ENCODE measurements at places on chromosomes 3 and 15. TPM values are rescaled to one million over a fixed set of nuclear protein-coding genes. Genes with fewer than 3 reads are reported as not detected.

- no peak for DNase-seq
Measured at GRCh38 chr15:77907824-77908751, 169.4 kb downstream of the TBC1D2B start.

- DNase-seq, result no peak
Measured at GRCh38 chr15:63301088-63301487, 23.7 kb downstream of the APH1B start.

DNA sequence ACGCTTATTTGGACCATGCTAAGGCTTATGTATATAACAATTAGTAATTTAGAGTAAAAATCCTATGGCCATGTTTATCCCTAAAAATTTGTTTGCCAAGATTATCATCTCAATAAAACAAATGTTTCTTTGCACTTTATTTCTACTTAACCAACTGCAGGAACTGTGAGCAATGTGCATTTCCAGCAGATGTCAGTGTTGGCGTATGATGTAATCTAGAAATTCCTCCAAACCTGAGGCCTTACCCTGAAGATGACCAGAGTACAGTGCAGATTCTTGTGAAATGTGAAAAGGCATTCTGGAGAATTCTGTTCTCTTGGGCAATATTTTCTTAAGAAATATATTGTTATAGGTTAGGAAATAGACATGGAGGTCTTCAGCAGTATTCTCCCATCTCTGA, 205.9 kb downstream of the MBNL1 start:
- no peak for DNase-seq

GRCh38 chr15:96504371-96504770, 173.9 kb downstream of the NR2F2 start:
- no peak for DNase-seq

GRCh38 chr3:16377196-16377595, 112.2 kb downstream of the OXNAD1 start:
- no peak for DNase-seq

- DNase-seq, result no peak
Measured at GRCh38 chr3:42247576-42248027, 18.4 kb downstream of the CCK start.

DNA sequence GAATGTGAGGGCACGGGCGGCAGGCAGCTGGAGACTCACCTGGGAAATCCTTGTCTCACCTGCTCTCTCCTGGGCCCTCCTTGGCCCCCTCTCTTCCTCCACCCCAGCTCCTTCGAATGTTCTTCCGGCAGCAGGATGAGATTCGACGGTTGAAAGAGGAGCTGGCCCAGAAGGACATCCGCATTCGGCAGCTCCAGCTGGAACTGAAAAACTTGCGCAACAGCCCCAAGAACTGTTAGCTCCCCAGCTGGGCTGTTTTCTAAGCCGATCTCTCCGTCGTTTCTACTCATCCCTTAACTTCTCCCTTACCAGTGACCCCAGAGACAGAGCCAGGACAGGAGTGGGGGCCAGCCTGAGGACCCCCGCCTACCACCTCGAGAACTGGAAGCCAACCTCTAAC, 95.0 kb downstream of the ANP32A start:
- DNase-seq, result peak; percentile 80

- DNase-seq, result no peak
Measured at GRCh38 chr3:113802795-113803455, 35.7 kb upstream of the GRAMD1C start.

GRCh38 chr15:45606841-45607240, 19.7 kb downstream of the BLOC1S6 start:
- no peak for DNase-seq

DNA sequence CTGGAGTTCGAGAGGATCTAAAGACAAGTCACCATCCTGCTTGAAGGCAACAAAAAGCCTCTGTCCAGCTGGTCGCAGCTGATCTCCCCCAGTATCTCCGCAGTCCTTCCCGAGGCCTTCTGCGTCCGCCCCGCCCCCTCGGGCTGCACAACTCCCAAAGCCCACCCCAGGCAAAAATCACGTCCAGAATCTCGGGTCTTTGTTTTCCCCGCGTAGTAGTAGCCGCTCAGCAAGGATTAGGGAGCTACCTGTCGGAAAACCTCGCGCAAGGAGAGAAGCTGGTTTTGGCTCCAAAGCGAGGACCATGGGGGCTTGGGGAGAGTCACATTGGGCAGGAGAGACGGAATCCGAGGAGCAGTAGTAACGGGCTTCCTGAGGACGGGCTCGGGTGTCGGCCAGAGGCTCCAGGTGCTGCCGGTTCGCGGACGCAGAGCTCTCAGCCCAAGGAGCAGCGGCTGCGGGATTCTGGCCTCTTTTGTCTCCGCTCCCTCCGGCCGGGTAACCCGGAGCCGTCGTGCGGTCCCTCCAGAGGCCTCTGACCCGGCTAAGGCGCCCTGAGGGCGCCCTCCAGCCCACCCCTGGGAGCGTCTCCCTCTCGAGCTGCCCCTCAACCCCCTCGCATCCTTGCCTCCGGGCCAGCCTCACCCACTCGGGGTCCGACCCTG, 401 bp downstream of the ZSCAN29 start:
- peak; percentile 28 for DNase-seq

DNA sequence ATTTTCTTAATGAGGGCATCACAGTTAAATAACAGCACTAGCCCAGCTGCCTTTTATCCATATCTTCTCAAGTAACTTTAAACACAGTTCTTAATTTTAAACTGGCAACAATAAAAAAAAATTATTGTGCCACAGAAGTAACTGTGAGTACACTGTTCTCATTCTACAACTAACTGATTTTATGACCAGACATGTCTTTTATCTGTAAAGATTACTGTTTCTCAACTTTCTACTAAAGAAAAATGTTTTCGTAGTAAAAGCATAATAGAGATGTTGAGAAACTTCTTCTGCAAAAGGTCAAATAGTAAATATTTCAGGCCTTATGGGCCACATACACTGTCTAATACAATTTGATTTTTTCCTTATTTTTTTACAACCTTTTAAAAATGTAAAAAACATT, 32.0 kb downstream of the PLOD2 start:
- DNase-seq, result no peak

DNA sequence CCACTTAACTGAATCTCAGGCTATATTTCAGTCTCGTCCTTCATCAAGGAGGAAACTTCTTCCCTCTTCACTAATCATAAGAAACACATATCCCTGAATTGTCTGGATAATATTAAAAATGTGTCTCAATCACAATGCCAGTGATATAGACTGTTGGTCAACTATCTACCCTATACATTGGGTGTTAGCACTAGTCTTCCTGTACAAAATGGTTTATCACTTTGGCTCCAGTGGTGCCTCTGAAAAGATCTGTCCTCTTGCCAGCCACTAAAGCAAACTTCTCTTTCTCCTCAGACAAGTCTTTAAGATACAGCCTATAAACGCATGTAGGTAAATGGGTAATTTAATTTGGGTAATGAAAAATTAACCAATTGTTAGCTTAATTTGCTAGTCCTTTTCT, 156.6 kb downstream of the MECOM start:
- DNase-seq, result no peak

- no peak for DNase-seq
Measured at GRCh38 chr15:52028431-52029093, 9.5 kb downstream of the MAPK6 start.

DNA sequence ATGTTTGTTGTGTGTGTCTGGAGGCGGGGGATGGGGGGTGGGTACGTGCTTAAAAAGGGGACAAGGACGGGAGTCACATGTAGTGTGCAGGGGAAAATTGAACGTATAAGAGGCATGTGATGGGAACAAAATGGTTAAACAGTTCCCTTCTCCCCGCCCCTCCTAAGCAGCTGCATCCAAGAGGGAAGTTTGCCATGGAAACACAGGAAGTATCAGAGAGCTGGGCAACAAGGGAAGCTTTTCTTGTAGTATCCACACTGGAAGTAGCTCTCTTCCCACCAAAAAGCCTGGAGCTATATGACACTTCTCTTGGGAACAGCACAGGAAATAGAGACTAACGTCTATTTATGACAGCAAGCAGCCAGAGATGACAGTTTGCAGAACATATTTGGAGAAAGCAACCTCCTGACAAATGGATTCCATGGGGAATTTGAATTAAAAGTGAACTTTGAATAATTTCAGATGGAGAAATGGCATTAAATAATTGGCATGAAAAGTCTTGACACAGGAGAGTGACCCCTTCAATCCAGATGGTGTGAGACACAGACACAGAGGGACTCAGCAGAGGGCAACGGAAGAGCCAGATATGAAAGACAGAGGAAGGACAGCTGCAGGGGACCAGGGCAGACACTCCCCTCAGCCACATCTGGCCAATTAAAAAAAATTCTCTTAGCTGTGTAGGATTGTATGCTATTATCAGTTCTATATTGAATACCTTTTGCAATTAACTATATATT, 294.2 kb upstream of the TBL1XR1 start:
- no peak for DNase-seq

SENP2 gene
- 7.7 TPM for polyA plus RNA-seq

TTLL13 gene
- 0.11 TPM for polyA plus RNA-seq

KY gene
- 2.6 TPM for polyA plus RNA-seq

EPB42 gene
- 0.15 TPM for polyA plus RNA-seq

AP3S2 gene
- polyA plus RNA-seq, result 15.4 TPM

FETUB gene
- polyA plus RNA-seq, result not detected

ADPRH gene
- polyA plus RNA-seq, result 14.2 TPM

B3GNT5 gene
- 1.1 TPM for polyA plus RNA-seq

GPR156 gene
- 0.08 TPM for polyA plus RNA-seq

Data from heart left ventricle (tissue), 16 donors.